ENCODE measurements at places on chromosomes 1 and 21.
A peak's percentile ranks its signal among the peaks of the same experiment; 100 is the strongest.

DNA sequence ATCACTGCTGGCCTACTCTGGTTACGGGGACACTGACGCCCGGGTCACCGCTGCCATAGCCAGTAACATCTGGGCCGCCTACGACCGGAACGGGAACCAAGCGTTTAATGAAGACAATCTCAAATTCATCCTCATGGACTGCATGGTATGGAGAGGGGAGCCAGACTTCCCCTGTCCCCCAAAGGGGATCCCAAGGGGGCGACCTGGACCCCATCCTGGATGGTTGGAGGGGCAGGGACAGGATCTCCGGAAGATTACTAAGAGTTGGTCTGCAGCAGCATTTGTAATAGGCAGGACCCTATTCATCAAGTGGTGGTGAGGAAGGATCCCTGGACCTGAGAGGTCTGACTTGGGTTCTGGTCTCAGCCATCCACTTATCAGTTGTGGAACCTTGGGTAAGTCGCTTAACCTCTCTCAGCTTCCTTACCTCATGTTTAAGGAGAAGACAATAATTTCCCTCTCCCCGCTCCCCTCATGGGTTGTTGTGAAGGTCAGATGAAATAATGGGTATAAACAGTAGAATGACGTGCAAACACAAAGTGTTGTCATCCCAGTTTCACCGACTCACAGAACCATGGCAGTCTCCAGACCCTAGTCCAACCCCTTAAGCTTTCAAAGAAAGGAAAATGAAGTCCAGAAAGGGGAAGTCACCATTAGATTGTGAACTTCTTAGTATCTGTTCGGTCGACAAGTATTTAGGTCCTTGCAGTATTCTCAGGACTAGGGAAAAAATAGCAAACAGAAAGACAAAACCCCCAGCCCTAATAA is 883 bp downstream of the LAMTOR2 start:
- DNase-seq: no peak

DNA sequence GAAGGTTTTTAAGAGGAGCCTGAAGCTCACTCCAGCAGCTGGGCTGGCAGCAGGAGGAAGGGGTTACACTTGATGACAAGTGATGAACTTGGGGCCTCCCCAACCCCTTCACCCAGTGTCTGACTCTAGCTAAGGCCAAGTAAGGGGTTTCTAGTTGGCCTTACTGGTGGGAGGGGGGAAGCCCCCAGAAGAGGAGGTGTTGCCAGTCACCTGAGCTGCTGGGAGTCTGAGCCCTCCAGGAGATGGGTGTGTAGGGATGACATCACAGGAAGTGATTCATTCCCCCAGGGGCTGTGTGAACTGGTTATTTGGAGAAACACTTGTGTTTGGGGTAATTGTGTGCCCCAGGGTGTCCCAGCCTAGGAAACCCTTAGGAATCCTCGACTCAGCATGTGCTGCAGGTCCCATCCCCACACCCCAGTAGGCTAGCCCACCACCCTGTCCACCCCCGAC is 3.1 kb downstream of the PADI1 start:
- no peak for DNase-seq

GRCh38 chr1:236685917-236686814 is at the start of gene ACTN2:
ACTN2 (plus strand) TSS chr1:236686499; CDS start chr1:236686674, 175 bp downstream.
- peak; percentile 14 for DNase-seq

DNA sequence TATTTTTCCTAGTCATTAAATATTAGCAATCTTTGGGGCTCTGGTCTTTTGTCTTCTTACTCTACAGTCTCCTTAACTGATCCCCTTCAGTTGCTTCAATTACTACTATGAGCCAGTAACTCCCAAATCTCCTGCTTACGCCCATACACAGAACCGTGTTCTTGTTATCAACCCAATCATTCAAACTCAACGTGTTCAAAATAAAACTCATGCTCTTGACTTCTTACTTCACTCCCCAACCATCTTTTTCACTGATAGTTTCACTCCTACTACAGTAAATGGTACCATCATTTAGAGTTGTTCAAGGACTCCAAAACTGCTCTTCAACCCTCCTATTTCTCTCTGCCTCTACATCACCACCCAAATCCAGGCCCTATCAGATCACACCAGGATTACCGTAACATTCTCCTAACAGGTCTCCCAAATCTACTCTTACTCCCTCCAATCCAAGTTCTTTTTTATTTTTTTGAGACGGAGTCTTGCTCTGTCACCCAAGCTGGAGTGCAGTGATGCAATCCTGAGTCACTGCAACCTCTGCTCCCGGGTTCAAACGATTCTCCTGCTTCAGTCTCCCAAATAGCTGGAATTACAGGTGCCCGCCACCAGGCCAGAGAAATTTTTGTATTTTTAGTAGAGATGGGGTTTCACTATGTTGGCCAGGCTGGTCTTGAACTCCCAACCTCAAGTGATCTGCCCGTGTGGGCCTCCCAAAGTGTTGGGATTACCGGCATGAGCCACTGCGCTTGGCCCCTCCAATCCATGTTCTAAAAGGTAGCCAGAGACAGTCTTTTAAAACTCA is 3.0 kb downstream of the YARS1 start:
- DNase-seq: no peak

DNA sequence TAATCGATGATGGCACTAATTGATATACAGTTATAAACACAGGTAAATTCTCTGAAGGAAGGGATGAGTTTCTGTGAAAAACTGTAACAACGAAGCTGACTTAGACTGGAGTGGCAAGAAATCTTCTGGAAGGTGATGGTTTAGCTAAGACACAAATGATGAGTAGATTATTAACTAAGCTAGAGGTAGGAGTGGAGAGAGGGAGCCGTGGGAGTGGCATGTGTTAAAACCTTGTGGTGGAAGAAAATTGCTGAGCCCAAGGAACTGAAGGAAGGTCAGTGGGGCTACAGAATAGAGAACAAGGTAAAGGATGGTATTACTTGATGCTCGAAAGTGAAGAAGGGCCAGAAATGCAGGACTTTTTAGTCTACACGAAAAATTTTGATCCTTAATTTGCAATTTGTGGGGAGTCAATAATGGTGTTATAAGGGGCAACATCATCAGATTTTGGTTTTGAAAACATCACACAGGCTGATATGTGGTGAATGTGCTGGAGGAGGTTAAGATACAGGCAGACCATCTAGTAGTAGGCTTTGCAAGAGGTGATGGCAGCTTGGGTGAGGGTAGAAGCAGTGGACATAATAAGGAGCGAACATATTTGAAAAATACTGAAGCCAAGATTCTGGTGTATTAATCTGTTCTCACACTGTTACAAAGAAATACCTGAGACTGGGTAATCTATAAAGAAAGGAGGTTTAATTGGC is 93.8 kb downstream of the S1PR1 start:
- DNase-seq: no peak

DNA sequence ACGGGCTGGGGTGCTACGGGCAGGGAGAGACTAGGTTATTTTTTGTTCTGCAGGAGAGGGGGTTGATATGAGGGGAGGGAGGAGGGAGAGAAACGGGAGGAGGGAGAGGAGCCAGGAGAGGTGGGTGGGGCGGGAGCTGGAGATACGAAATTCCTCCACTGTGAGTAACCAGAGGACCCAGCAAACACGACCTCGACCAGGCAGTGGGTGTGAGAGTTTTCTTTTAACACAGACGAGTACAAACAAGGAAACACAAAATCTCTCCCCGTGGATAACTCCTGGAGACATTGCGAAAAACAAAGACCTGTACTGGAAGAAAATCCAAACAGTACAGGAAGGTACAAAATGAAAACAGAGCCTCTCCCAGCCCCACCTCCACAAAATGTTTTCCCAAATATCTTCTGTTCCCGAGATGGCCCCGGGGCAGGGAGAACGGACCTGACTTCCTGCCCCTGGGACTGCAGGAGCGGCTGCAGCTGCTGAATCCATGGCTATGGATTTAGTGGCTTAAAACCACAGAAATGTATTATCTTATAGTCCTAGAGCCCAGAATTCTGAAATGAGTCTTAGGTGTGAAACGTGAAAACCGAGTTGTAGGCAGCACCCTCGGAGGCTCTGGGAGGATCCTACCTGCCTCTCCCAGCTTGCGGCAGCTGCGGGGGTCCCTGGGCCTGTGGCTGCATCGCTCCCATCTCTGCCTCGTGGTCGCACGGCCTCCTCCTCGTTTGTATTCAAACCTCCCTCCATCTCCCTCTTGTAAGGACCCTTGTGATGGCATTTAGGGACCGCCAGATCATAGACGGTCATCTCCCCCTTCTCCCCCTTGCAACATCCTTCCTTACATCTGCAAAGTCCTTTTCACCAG is 82.2 kb downstream of the RIPK4 start:
- DNase-seq: no peak

- DNase-seq: peak; percentile 20
Observed at GRCh38 chr1:241775021-241775420, 73.0 kb upstream of the EXO1 start.

- DNase-seq: no peak
Observed at GRCh38 chr1:226937940-226938725, 2.0 kb upstream of the COQ8A start.

GRCh38 chr21:24671901-24672300 is 935.4 kb downstream of the MRPL39 start:
- DNase-seq: no peak

GRCh38 chr1:71222668-71223067 is 141.8 kb upstream of the ZRANB2 start:
- DNase-seq: no peak

DNA sequence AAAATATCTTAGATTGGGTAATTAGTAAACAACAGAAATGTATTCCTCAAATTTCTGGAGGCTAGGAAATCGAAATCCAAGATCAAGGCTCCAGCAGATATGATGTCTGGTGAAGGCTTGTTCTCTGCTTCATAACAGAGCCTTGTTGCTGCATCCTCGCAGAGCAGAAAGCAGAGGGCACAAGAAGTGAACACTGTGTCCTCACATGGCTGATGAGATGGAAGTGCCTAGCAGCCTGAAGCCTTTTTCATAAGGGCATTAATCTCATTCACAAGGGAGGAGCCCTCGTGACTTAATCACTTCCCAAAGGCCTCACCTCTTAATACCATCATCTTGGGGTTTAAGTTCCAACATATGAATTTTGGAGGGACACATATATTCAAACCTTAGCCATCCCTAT is 77.2 kb upstream of the FOXD3 start:
- no peak for DNase-seq

DNA sequence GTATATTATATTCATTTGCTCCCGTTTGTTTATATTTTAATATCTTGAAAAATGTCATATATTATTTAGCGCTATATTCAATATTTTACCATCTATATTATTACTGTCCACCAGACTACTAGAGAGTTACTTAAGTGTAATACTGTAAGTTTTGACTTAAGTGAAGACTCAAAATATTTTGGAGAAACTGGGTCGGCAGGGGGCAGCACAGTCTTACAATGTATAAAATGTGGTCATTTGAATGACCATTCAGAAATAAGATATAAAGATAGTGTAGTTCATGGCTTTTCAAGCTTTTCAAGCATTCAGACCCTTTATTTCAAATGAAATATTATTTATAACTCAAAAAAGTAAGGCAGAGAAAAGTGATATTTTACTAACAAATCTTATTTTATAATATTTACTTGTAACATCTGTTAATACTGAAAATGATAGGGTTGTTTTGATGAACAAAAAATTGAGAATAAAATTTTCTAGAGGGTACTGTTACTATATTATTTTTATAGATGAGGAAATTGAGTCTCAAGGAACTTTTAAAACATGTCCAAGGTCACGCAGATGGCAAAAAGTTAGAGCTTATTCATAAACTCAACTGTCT is 89.0 kb upstream of the SERTAD4 start:
- peak; percentile 57 for DNase-seq

DNA sequence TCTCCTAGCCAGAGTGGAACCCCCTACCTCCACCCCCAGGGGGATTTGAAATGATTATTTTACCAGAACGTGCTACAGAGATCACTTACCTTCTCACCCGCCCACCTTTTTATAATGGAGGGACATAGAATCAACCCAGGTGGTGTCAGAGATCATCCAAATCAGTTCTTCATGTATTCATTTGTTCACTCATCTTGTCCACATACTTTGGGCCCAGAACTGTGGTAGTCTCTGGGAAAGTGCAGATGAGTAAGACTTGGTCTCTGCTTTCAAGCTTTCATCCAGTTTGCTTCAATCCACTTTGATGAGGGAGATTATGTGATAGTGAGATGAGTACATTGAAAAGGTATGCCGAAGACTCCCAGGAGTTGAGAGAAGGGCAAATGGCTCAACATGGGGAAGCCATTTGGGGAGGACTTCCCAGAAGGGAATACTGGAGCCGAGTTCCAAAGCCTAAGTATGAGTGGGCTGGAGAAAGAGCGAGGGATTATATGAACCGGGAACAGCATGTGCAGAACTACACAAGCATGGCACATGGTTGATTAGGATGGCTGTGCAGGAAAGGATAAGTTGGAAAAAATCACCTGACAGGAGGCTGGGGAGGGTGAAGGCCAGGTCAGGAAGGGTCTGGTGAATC is 1.9 kb downstream of the FGGY start:
- DNase-seq: no peak

DNA sequence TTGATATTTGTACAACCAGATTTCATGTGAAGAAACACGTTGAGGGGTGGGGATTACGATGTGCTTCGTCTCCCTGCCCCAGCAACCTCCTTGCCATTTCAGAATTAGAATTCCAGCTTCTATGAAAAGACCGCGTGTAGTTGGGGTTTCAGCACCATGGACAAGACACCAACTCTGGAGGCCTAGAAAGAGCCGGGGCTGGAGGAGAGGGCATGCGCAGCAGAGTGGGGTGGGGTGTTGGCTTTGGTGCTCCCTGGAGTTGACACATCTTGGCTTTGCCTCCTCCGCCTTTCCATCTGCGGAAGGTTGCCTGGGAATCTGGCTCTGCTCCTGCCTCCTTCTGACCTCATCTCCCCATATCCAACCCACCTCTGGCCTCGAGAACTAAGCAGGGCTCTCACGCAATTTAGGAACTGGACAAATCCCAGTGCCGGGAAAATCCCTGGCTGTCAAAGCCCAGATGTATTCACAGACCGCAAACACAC is 11.8 kb downstream of the HTR6 start:
- DNase-seq: no peak

Measured in NCI-H510A treated with DMSO at 0.1 percent for 48 hours (cell line).